ENCODE measurements at places on chromosomes 13 and 19.

DNA sequence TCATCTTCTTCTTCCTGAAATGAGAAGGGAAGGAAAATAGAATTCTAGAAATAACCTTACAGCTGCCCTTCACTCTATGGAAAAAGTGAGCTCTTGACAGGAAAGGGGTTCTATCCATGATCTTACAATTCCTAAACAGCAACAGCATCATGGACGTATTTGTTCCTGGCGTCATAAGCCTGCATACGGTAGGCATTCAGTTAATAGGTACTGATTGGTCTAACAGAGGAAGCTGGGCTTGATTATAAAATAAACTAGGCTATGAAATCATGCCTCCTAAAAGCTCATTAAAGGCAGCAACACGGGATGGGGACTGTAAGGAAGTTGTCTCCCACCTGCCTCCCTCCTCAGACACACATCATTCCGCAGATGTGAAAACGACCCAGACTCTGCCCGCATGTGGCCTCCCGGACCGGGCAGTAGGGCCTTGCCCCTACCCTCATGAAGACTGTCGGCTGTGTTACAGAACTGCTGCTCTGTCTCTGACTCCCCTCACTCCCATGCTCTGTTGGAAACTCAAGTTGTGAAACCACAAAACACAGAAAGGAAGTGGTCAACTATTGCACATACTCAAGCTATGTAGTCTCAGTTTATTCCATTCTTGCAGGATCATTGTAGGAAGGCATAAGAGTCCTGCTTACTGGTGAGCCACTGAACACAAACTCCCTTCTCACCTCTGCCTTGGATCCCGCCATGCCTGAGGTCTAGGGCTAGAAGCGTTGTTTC is 129.8 kb downstream of the DLEU7 start:
- no peak for DNase-seq

DNA sequence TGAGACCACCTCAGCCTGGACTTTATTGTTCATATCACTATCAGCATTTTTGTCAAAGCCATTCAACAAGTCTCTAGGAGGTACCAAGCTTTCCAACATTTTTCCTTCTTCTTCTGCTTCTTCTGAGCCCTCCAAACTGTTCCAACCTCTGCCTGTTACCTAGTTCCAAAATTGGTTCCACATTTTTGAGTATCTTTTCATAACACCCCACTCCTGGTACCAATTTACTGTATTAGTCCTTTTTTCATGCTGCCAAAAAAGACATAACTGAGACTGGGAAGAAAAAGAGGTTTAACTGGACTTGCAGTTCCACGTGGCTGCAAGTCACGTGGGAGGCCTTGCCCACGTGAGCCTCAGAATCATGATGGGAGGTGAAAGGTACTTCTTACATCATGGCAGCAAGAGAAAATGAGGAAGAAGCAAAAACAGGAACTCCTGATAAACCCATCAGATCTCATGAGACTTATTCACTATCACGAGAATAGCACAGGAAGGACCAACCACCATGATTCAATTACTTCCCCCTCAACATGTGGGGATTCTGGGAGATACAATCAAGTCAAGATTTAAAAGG is 215.1 kb downstream of the PCDH17 start:
- no peak for DNase-seq

GRCh38 chr13:28494778-28495537 is at the start of gene FLT1:
Gene FLT1 (minus strand): TSS chr13:28495128. CDS start chr13:28494843, 285 bp downstream.
- DNase-seq, result no peak

GRCh38 chr19:1850809-1851653 is 2.7 kb upstream of the REXO1 start:
- no peak for DNase-seq

DNA sequence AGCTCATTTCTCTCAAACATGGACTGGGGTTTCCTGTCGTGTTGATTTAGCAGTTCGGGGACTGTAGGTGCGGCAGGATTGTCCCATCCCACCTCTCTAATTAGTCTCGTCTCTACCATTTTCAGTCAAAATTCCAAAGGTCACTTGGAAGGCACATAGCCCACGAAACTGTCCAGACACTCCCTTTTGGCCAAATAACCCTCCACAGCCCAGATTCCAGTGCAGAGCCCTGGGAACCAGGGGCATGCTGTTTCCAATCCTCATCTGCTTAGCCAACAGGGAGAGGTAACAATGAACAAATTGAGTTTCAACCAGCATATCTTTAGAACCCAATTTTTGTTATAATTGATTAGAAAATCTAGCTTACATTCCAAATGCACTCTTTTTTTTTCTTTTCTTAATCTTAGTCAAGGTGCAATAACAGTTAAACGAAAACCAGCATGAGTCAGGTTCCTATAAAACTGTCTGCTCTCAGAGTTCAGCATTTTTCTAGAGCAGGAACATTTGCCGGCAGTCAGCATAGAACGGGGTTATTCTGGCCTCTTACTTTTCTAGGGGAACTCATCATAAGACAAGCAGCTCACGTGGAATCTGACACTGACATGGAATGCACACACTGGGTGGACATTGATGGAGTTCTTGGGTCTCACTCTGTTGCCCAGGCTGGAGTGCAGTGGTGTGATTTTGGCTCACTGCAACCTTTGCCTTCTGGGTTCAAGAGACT is 14.4 kb upstream of the CEBPA start:
- DNase-seq, result no peak

GRCh38 chr13:99386911-99387788 is 80.0 kb upstream of the GPR183 start:
- peak; percentile 82 for DNase-seq

DNA sequence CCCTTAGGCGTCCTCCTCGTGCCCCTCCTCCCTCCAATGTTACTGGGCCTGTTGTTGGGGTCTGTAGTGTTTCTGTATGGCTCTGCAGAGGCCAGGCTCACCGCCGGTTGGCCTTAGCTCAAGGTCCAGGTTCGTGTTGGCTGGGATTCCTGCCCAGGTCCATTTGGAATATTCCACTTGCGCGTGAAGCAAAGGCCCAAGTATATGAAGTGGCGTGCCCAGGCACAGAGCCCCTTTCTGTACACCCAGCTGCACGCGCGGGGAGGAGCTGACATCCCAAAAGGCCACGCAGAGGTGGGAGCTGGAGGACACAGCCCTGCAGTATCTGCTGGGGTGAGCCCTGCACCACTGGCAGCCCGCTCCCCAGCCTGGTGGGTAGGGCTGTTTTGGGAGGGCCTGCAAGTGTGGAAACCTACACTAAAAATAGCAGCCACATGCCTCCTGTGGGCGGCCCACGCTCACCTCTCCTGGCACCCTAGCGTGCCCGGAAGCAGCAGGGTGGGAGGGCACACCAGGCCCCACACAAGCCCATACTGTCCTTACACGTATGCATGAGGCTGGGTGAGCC is 30.2 kb downstream of the CRTC1 start:
- no peak for DNase-seq

- DNase-seq, result no peak
These were observed 49.6 kb downstream of the MRPL57 start for GRCh38 chr13:21225841-21226581.

GRCh38 chr19:42191855-42192254 is 25.6 kb downstream of the DEDD2 start:
- no peak for DNase-seq

DNA sequence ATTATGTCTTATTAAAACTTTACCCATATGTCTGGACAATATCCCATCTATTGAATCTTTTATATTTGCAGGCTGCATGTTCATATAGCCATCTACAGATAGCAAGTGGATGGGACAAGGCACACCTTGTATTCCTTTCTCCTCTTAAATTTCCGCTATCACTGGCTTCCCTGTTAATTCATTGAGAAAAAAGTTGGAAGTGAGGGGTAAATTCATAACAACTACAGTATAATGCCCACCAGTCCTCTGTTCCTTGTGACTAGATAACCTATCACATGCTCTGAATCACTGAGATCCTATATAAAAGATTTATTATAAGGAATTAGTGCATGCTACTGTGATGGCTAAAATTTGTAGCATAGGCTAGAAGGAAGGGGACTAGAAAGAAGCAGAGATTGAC is 1005.8 kb upstream of the ATXN8OS start:
- DNase-seq, result no peak

DNA sequence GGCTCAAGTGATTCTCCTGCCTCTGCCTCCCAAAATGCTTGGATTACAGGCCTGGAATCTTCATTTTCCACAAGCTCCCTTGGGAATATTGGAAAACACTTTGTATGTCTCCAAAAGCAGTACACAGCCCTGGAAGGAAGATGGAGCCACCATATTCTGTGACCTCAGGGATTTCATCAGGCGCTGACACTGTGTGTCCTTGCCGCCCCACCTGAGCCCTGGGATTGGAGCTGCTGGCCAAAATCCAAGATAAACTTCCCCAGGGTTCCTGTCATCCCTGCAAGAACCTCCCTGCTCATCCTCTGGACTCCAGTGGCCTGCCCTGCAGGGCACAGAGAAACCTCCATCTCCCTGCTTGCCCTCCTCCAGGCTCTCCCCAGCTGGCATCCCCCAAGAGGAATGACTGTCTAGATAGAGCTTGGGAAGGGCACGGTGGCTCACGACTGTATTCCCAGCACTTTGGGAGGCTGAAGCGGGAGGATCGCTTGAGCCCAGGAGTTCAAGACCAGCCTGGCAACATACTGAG is 1.3 kb upstream of the GNG7 start:
- no peak for DNase-seq

GRCh38 chr13:45372189-45373161 is 31.5 kb upstream of the TPT1 start:
- DNase-seq, result no peak

DNA sequence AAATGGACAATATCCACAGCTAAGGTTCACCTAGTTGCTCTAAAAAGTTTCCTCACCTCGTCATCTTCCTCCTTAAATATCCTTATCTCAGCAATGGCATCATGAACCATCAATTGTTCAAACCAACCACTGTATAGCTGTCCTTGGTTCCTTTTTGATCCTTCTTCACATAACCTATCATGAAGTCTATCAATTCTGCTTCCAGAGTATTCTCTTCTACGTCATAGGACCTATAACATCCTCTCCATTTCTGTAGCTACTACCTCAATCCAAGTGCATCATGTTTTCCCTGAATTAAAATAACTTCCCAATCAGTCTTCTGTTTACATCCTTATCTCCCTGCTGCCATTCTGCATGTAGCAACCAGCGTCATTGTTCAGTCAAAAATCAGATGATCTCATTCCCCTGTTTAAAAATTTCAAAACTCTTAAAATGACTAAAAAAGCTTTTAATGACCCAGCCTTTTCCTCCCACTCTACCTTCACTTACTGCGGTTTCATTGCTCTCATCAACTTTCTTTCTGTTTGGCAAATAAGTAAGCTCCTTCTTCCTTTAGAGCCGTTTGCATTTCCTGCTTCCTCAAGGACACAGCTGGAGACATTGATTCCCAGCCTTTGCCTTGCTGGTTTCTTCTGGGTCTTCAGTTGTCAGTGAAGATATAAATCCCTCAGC is 223.9 kb upstream of the MIR17HG start:
- DNase-seq, result no peak

DNA sequence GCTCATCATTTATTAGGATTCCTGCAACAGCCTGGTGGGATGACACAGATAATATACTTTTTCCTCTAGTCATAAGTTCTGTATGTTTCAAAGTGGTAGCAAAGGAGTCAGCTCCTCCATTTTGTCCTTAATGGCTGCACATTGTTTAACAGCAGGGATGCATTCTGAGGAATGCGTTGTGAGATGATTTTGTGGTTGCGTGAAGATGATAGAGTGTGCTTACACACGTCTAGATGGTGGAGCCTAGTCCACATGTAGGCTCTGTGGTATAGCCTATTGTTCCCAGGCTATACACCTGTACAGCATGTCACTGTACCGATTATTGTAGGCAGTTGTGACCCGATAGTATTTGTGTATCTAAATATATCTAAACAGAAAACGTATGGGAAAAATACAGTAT is 4.6 kb downstream of the SMARCA4 start:
- no peak for DNase-seq

- peak; percentile 57 for DNase-seq
These were observed 2.6 kb upstream of the CACNG7 start for GRCh38 chr19:53906211-53907192.

GRCh38 chr13:114288157-114288591 is 6.8 kb downstream of the UPF3A start:
- no peak for DNase-seq

GRCh38 chr19:10797078-10797477 is 38.9 kb downstream of the TMED1 start:
- DNase-seq, result peak; percentile 8

GRCh38 chr19:58352760-58353671 is at the start of gene A1BG:
Gene A1BG (minus strand): TSS chr19:58353492. CDS start chr19:58353437, 55 bp downstream.
- no peak for DNase-seq

DNA sequence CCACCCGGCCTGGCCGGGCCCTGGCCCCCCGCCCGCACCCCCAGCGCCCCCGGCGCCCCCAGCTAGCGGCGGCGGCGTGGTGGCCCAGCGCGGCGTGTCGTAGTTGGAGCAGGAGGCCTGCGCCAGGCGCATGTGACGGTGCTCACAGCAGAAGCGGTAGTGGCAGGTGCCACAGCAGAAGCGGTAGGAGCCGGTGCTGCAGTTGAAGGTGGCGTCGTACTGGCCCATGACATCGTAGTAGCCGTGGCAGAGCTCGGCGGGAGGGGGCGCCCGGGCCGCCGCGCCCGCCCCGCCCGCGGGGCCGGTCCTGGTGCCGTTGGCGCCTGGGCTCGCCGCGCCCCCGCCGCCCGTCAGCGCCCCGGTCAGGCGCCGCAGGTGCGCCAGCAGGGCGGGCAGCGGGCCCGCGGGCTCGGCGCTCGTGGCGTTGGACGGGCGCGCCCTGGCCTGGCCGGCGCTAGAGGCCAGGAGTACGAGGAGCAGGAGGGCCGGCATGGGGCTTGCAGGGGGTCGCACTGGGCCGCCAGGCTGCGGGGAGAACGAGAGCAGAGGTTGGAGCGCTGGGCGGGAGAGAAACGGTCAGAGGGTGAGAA is 633 bp downstream of the SHISA7 start:
- DNase-seq, result no peak

GRCh38 chr19:17794731-17795494 is at the start of gene B3GNT3:
Gene B3GNT3 (plus strand): TSS chr19:17795138. CDS start chr19:17807808, 12,670 bp downstream.
- no peak for DNase-seq

DNA sequence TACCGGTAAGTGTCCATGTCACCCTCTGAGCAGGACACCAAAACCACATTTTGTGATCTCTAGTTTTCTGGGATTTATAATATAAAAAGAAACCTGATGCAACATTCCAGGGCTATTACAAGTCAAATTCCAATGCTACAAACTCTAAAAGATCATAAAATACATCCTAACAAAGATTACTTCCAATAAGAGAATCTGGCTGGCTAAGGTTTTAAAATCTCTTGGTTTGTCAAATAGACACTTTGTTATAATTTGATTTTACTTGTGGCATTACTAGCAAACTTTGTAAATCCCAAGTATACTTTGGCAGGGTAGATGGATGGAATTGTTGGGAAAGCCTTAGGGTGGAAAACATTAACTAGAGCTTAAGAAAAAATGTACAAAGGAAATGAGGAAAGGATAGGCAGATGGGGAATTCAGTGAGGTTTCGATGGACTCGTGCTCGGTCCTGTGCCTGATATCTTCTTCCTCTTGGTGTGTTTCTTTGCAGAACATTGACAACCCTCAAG is 74.0 kb upstream of the POMP start:
- DNase-seq, result no peak

- DNase-seq, result peak; percentile 74
These were observed 62.0 kb downstream of the GPR12 start for GRCh38 chr13:26698392-26699196.

- DNase-seq, result no peak
These were observed 1.6 kb downstream of the PLEKHG2 start for GRCh38 chr19:39413911-39414608.
